Osteoblast (primary cell): ENCODE measurements at places on chromosomes 13 and 19. TPM values are rescaled to one million over a fixed set of nuclear protein-coding genes. Genes with fewer than 3 reads are reported as not detected.

CCL25 gene
- total RNA-seq: not detected in 2 replicates

HIPK4 gene
- 0.29 and 0.36 TPM in 2 replicates for total RNA-seq

ZNF790 gene
- total RNA-seq: 6.9 and 8.3 TPM in 2 replicates

RSPH6A gene
- under 0.01 and 0.29 TPM in 2 replicates for total RNA-seq

CGB3 gene
- total RNA-seq: not detected in 2 replicates

NXNL1 gene
- not detected in 2 replicates for total RNA-seq

KIR3DL1 gene
- total RNA-seq: not detected in 2 replicates

DNA sequence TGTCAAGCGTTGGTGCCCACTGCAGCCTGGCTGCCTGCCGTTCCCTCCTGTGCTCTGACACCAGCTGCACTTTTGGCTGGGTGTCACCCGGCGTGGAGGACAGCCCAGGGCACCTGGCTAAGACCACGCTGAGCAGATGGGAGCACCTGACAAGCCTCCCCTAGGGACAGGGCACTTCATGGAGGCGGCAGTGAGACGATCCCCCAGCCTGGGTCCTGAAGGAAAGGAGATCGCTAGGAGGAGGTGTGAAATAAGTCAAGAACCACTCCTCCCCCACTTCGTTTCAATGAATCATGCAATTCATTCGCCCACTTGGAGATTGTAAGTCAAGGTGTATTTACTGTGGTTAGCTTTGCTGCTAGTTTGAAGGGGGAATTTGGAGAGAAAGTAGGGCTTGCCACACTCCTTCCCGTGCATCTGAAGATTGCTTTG is 38.8 kb downstream of the VSTM2B start:
- no peak for DNase-seq
- no peaks in the 10 kb centered on the region for H3K4me1 ChIP-seq

DNA sequence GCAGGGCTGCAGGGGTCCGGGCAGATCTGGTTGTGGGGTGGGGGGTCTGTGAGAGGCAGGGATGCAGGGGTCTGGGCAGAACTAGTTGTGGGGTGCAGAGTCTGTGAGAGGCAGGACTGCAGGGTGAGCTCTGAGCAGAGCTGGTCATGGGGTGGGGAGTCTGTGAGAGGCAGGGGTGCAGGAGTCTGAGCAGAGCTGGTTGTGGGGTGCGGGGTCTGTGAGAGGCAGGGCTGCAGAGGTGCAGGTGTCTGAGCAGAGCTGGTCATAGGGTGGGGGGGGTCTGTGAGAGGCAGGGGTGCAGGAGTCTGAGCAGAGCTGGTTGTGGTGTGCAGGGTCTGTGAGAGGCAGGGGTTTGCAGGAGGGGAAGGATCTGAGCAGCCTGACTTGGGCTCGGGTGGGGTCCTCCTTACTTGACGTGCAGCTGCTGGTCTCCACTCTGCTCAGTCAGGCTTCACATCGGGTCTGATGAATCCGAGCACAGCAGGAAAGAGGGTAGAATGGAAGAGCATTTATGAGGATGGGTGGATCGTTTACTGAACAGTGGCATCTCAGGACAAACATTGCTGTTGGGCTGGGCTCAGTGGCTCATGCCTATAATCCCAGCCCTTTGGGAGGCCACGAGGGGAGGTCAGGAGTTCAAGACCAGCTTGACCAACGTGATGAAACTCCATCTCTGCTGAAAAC is 31.2 kb downstream of the IGFL2 start:
- H3K36me3 ChIP-seq: no peaks in the 10 kb centered on the region
- DNase-seq: no peak
- no peak overlapping the region for H3K4me3 ChIP-seq
- peaks cover 37% of the 10 kb centered on the region for H3K27me3 ChIP-seq
- H3K27ac ChIP-seq: no peak overlapping the region

- peak overlapping the region; percentile 77 for H3K4me3 ChIP-seq
- no peaks in the 10 kb centered on the region for H3K27me3 ChIP-seq
- no peak overlapping the region for H3K27ac ChIP-seq
- peaks cover 28% of the 10 kb centered on the region for H3K4me1 ChIP-seq
Observed at GRCh38 chr19:19064811-19065745, 1.3 kb downstream of the SLC25A42 start.

DNA sequence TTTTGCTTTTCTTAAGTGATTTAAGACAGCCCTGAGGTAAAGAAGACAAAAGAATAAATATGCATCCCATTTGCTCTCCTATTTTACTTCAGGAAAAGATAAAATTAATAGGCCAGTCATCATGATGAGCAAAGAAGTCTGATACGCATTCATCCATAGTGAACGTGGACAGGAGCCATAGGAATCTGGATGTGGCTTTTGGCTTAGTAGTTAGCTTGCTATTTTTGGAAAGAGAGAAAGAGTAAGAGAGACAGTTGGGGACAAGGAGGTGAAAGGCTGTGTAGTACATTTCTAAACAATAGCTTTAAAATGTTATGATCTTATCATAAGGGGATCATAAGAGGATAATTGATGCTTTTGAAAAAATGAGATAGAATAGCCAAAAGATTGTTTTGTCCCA is 545.2 kb downstream of the IRS2 start:
- H3K4me3 ChIP-seq: no peak overlapping the region
- no peak overlapping the region for H3K27ac ChIP-seq
- H3K27me3 ChIP-seq: no peaks in the 10 kb centered on the region
- no peak for DNase-seq
- H3K4me1 ChIP-seq: peaks cover 17% of the 10 kb centered on the region
- no peaks in the 10 kb centered on the region for H3K36me3 ChIP-seq

- no peak overlapping the region for H3K27ac ChIP-seq
- H3K27me3 ChIP-seq: no peaks in the 10 kb centered on the region
- H3K36me3 ChIP-seq: no peaks in the 10 kb centered on the region
- DNase-seq: no peak
- H3K4me3 ChIP-seq: no peak overlapping the region
- H3K4me1 ChIP-seq: no peaks in the 10 kb centered on the region
Observed at GRCh38 chr13:43822969-43823368, 36.2 kb upstream of the ENOX1 start.

- peaks cover 30% of the 10 kb centered on the region for H3K27me3 ChIP-seq
- H3K27ac ChIP-seq: no peak overlapping the region
- peak; percentile 29 for DNase-seq
- no peak overlapping the region for H3K4me3 ChIP-seq
- H3K4me1 ChIP-seq: no peaks in the 10 kb centered on the region
Observed at GRCh38 chr13:113656831-113657671, 947 bp downstream of the ATP4B start.

DNA sequence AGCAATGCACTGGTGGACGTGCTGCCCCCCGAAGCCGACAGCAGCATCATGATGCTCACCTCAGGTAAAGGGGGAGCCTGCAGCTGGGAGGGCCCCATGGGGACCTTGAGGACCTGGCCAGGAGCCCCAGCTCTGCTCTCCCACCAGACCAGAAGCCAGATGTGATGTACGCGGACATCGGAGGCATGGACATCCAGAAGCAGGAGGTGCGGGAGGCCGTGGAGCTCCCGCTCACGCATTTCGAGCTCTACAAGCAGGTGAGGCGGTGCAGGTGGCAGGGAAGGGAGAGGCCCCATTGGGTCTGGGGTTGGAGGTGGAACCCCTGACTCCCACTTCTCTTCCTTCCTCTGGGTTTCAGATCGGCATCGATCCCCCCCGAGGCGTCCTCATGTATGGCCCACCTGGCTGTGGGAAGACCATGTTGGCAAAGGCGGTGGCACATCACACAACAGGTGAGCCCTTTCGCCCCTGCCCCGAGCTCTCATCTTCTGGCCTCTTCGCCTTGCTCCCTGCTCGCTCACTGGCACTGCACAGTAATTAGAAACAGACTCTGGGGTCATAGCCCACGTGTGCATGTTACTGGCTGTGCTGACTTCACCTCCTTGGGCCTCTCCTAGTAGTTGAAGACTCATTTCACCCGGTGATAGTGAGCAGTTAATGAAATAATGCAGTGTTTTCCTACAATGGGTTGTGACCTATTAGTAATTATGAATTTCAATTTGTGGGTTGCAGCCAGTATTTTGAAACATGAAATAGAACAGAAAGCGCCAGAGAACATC is 3.6 kb downstream of the PSMC4 start:
- peaks cover 61% of the 10 kb centered on the region for H3K36me3 ChIP-seq
- no peak overlapping the region for H3K4me3 ChIP-seq
- no peak for DNase-seq
- no peak overlapping the region for H3K27ac ChIP-seq
- no peaks in the 10 kb centered on the region for H3K27me3 ChIP-seq

GRCh38 chr19:32363632-32364031 is 18.2 kb downstream of the ZNF507 start:
- no peak for DNase-seq
- H3K4me3 ChIP-seq: no peak overlapping the region
- peaks cover 53% of the 10 kb centered on the region for H3K36me3 ChIP-seq
- H3K4me1 ChIP-seq: peaks cover 14% of the 10 kb centered on the region
- no peak overlapping the region for H3K27ac ChIP-seq

DNA sequence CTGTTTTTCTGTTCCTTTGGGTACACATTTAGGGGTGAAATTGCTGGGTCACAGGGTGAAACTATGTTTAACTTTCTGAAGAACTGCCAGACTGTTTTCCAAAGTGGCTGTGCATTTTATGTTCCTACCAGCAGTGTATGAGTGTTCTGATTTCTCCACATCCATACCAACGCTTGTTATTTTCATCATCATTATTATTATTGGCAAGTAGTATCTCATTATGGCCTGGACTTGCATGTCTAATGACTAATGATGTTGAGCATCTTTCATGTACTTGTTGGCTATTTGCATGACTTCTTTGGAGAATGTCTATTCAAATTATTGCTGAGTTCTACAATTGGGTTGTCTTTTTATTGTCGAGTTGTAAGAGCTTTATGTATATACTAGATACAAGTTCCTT is 321.8 kb upstream of the HTR2A start:
- peaks cover 12% of the 10 kb centered on the region for H3K4me1 ChIP-seq
- H3K27me3 ChIP-seq: no peaks in the 10 kb centered on the region
- H3K36me3 ChIP-seq: no peaks in the 10 kb centered on the region
- H3K27ac ChIP-seq: no peak overlapping the region
- no peak for DNase-seq

DNA sequence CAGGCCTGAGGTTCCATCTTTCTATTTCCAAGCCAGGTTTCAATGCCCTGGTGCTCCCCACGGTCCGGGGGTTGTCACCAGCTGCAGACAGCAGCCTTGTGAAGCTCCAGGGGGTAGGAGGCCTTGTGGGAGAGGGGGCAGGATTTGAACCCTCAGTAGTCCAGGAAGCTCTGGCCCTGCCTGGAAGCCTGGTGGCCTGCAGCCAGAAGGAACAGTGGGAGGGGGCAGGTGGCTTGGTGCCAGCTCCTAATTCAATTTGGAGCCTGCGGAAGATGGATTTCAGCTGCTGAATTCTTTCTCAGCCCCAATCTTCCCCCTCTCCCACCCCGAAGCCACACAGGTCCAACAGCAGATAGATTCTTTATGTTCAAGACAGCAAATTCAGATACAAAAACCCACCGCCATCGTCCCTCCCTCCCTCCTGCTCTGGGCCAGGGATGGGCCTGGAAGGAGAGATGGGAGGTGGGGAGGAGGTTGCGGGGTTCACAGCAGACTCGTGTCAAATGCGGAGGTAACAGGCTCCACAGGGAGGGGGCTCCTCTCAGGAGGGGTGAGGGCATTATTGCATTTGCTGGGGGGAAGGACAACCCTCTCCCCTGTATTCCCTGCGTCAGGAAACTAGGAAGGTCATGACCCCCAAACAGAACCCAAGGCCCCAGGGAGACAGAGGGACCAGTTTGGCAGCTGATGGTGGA is 2.4 kb upstream of the PTGER1 start:
- peaks cover 22% of the 10 kb centered on the region for H3K4me1 ChIP-seq
- no peak overlapping the region for H3K4me3 ChIP-seq
- H3K27ac ChIP-seq: no peak overlapping the region

DNA sequence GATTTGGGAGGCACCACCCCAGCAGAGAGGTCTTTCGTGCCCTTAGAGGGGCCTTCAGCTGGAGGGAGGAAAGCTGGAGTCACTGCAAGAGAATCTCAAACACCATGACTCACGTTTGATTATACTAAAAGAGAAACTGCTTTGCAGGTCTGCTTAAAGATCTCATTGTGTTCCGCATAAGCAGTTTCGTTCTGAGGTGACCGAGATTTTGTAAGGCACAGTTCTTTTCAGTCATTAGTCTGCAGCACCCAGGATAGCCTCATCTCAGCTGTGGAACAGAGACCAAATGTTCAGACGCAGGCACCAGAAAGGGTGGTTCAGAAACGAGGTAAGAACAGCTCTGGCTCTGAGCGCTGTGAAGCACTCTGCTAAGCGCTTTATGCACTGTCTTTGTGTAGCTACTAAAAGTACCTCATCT is 71.2 kb upstream of the GTF3A start:
- no peaks in the 10 kb centered on the region for H3K36me3 ChIP-seq
- H3K4me1 ChIP-seq: peaks cover 12% of the 10 kb centered on the region
- peak; percentile 86 for DNase-seq
- no peaks in the 10 kb centered on the region for H3K27me3 ChIP-seq
- peak overlapping the region; percentile 1 for H3K4me3 ChIP-seq

GRCh38 chr13:52009946-52010345 is 1.3 kb downstream of the ATP7B start:
- H3K36me3 ChIP-seq: no peaks in the 10 kb centered on the region
- DNase-seq: no peak
- no peak overlapping the region for H3K27ac ChIP-seq
- peaks cover 15% of the 10 kb centered on the region for H3K27me3 ChIP-seq
- H3K4me1 ChIP-seq: peaks cover 14% of the 10 kb centered on the region

DNA sequence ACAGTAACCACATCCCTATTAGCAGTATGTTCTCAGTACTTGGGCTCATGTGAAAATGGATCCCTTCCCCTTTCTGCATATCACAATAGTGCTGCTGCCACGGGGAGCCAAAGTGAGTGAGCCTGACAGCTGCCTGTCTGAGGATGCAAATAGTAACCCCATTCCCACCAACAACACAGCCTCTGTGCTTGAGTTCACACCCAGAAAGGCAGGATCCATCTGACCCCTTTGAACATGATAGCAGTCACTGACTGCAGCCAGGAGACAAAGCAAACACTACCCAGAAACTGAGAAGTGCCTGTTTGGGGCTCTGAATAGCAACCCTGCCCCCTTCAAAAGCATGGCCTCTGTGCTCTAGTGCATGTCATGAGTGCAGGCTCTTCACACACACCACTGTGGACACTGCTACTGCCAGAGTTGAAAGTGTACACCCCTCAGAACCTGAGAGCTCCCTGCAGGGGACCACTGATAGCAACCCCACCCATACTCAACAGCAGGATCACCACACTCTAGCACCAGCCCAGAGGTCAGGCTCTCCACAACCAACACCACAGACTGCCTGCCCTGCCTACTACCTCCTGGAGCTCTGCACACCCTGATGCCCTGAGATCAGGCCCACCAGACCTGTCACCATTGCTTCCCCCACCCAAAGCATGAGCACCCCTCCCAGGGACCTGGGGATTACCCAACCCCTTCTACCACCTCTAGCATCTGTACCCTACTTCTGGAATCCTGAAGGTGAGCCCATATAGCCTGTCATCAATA is 1563.5 kb upstream of the PRR20A start:
- H3K36me3 ChIP-seq: no peaks in the 10 kb centered on the region
- no peak overlapping the region for H3K27ac ChIP-seq
- no peaks in the 10 kb centered on the region for H3K27me3 ChIP-seq
- H3K4me1 ChIP-seq: no peaks in the 10 kb centered on the region
- H3K4me3 ChIP-seq: no peak overlapping the region

- H3K4me1 ChIP-seq: no peaks in the 10 kb centered on the region
- no peak within 1 kb of the TSS for H3K4me3 ChIP-seq
- no peaks in the 10 kb centered on the region for H3K36me3 ChIP-seq
Observed at GRCh38 chr13:45615501-45616101, at the start of gene ERICH6B. ERICH6B (minus strand) TSS chr13:45615739; CDS start chr13:45597005, 18,734 bp downstream.
